ENCODE measurements at places on chromosomes 2 and 18.

GRCh38 chr2:101162561-101163330 lies 11.6 kb upstream of the TBC1D8 start:
- H3K27me3 ChIP-seq, result no peaks in the 10 kb centered on the region
- H3K27ac ChIP-seq, result no peak overlapping the region
- H3K36me3 ChIP-seq, result no peaks in the 10 kb centered on the region
- no peak for DNase-seq

DNA sequence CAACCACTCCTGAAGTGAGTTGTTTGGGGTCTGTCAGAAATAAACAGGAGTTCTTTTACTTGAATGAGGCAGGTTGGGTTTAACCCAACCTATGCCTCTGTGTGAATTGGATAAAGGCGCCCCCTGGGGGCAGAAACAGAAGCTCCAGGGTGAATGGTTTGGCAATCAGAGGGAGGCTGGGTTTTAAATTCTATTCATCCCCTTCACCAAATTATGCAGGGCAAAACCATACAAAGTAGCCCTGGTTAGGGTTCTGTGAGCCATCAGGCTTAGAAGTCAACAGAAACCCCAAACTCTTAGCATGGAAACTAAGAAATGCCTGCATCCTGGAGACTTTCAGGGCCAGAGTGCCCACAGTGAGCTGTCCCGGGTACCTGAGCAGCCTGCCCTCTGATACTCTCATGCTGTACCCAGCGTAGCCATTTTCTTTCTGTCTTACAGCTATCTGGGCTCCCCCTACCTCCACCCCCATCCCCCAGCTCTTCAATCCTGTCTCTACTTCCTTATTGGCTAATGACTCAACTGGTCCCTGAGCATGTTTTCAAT lies 241.5 kb downstream of the ICOS start:
- no peaks in the 10 kb centered on the region for H3K36me3 ChIP-seq
- H3K4me3 ChIP-seq, result no peak overlapping the region
- no peaks in the 10 kb centered on the region for H3K4me1 ChIP-seq
- H3K27me3 ChIP-seq, result no peaks in the 10 kb centered on the region

DNA sequence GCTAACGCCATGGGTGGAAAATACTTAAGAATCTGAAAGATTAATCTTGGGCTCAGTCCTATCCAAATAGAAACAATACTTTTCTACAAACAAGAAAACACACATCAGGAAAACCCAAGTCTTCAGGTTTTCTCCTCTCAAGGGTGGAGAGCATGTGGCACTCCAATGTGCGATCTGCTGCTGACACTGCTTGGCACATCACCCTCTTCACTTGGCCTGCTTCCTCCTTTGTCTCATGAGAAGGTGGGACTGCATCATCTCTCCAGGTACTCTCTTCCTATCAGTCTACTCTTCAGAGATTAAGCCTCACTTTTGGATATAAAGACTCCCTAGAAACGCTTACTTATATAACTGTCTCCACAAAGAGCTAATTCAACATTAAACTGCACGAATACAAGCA lies 26.4 kb downstream of the HDLBP start:
- H3K4me3 ChIP-seq, result no peak overlapping the region
- H3K27ac ChIP-seq, result no peak overlapping the region
- no peaks in the 10 kb centered on the region for H3K36me3 ChIP-seq
- no peaks in the 10 kb centered on the region for H3K27me3 ChIP-seq

DNA sequence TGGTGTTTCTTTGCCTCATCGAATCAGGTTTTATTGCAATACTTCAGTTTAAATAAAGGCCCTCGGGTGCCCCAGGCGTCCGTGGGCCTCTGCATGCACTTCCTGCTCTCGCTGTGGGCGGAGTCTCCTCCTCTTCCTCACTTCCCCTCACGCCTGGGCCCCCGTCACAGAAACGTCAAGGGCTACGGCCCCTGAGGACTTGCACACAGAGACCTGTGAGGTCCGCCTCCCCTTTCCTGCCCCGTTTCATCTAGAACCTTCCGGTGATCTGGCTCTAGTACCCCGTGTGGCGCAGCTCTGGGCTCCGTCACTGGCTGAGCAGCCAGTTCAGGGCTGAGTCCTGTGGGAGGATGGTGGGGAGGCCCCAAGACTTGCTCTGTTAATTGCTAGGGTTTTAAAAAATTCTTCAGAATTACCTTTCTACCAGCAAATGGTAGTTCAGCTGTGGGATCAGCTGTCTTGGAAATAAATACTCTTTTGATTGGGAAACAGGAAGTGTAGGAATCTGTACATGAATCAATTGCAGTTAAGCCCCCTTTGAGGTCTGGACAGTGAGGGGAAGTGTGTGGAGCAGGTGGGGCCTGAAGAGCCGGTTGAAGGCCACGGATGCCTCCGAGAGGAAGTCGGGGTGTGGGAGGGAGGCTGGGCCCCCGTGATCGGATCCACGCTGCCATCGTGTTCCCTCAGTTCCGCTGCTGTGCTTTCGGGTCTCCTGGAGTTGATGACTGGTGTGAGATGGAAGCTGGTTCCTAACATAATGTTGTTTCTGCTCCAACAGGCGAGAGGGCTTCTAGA lies 10.2 kb downstream of the NFATC1 start:
- H3K27ac ChIP-seq, result peak overlapping the region; percentile 17
- peak overlapping the region; percentile 41 for H3K4me3 ChIP-seq
- H3K27me3 ChIP-seq, result no peaks in the 10 kb centered on the region
- DNase-seq, result no peak
- peaks cover 7% of the 10 kb centered on the region for H3K36me3 ChIP-seq
